ENCODE measurements at places on chromosomes 2 and 18.
A peak's percentile ranks its signal among the peaks of the same experiment; 100 is the strongest.

DNA sequence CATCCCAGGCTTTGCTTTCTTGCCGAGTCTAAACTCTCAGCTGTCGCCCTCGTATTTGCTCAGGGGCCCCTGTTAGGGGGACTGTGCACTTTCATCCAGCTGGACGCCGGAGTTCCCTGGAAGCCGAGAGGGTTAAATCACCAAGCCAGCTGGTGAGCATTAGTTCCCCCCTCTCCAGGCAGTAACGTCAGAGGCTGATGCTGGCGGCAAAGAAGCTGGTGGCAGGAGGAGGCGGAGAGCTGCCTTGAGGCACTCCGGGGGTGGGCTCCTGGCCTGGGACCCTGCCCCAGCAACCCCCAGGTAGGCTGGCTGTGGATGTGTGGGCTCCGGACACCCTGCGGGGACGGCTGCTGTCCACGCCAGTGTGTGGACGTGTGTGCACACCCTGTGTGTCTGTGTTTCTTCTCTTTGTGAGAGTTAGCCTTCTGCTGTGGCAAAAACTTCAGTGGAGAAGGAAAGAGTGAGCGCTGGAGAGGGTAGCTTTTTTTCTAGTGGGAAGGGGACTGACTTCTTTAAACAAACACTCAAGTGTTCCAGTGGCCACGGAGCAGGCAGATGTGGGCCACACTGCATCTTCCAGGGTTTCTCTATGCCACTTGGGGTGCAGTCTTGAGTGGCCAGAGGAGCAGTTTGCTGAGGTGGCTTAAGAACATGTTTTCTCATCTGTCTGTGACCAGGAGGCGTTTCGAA lies 84.7 kb downstream of the GLI2 start:
- DNase-seq = no peak

DNA sequence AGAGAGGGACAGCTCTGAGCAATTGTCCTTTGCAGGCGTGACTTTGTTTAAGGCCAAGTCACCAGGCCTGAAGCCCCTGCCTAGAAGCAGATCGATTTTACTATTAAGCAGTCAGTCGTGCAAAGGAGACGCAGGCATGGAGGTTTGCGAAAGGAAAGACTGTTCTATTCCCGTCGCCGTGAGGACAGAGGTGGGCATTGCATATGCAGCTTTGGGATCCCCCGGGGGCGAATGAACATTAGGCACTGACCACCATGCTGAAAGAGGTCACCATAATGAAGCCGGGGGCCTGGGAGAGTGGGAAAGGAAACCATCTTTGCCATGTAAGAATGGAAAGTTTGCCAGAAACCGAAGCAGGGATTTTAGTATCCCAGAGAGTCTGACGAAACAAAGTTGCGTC lies 231.6 kb downstream of the BCL11A start:
- DNase-seq = no peak

- DNase-seq = no peak
Measured at GRCh38 chr18:49212819-49213218, 247.6 kb downstream of the DYM start.

DNA sequence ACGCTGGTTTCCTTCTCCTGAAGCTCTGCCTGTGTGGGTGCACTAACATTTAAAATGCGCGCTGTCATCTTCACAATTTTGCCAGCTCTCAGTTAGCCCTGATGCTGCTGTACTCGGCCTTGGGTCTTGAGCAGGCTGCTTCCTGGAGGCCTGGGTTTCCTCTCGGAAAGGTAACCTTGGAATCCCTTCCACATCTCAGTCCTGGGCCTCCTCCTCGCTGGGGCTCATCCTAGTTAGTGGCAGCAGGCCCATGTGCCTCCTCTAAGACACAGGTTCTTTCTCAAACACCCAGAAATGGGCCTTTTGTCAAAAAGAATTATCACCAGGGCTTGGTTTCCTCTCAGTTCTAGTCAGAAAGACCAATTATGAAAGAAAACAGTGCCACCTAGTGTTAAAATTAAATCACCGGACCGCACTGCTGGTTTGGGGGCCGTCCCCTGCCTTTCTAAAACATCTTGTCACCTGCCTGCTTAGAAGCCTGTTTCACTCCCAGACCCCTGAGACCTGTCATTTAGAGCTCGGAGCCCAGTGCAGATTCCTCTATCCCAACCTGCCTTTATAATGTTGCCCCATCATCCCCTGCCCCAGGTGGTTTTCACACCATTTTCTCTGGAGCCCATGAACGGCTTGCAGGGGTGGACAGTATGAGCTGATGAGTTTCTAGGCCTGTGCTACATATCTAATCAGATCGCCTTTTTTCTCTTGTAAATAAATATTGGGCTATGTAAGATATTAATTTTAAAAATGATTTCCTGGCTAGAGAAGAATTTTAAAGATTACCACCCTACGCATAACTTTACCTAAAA lies 42.4 kb downstream of the HK2 start:
- peak; percentile 80 for DNase-seq

GRCh38 chr2:141610564-141611175 lies 520.1 kb downstream of the LRP1B start:
- no peak for DNase-seq

DNA sequence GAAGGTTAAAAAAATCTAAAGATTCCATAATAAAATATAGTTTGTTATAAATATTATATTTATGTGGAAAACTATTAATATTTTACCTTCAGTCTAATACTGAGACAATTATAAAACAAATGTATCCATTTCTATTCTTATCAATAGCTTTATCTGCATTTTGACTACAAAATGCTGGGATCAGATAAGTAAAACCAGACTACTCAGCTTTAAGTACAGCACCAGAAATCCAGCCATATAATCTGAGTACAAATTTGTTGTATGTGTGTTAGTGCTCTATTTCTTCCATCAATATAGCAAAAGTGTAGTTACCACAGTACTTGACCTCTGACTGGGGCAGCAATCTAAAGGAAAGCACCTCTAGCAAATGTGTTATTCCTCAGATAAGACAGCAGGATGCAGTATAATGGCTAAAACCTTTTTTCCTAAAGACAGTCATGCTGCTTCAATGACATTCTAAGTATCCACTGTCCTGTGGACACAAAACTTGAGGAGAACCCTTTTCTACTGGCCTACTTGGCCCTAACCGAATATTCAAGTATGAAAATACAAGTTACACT lies 68.1 kb downstream of the OLA1 start:
- DNase-seq = no peak

DNA sequence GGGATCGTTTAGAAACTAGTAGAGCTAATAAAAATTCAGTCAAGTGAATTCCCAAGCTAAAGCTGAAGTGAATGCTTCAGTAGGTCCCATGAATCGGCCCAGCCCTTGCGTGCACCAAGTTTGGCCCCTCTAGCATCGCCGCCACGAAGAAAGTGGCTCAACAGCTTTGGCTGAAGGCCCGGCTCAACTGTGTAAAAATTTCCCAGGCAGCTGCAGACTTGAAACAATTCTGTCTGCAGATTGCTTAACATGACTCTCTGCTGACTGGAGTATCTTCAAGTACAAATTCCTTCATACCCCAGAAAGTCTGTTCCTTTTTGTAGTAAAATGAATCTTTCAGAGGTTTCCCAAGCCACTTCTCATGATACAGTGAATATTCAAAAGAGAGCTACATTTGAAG lies 32.7 kb downstream of the ALMS1 start:
- no peak for DNase-seq

- DNase-seq = no peak
Measured at GRCh38 chr2:160247296-160248035, 47.4 kb upstream of the ITGB6 start.

- DNase-seq = no peak
Measured at GRCh38 chr2:174106736-174107135, 141.6 kb upstream of the SP3 start.

DNA sequence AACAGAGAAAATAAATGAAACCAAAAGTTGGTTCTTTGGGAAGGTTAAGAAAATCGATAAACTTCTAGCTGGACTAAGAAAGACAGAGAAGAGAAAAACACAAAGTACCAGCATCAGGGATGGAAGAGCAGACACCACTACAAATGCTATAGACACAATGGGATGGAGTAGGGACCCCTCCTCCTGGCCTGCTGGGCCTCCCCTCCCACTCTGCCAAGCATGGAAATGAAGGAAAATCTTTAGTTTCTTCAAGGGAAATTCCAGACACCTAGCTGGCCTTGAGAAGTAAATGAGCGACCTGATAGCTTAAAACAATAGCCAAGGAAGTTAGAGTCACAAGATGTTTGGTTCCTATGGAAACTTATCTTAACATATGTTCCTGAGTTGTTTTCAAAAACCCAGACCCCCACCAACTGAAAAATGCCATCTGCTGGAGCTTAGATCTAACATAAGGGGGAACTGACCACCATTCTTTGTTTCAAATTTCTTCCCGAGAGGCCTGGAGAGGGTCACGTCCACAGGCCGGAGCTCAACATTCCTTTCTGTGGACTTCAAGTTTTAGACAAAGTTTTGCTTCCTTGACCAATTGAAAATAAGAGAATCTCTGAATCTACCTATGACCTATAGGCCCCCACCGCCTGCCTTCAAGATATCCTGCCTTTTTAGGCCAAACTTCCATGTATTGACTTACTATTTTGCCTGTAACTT lies 101.9 kb downstream of the BIN1 start:
- no peak for DNase-seq

GRCh38 chr18:3526421-3527354 lies 76.7 kb downstream of the TGIF1 start:
- peak; percentile 17 for DNase-seq

DNA sequence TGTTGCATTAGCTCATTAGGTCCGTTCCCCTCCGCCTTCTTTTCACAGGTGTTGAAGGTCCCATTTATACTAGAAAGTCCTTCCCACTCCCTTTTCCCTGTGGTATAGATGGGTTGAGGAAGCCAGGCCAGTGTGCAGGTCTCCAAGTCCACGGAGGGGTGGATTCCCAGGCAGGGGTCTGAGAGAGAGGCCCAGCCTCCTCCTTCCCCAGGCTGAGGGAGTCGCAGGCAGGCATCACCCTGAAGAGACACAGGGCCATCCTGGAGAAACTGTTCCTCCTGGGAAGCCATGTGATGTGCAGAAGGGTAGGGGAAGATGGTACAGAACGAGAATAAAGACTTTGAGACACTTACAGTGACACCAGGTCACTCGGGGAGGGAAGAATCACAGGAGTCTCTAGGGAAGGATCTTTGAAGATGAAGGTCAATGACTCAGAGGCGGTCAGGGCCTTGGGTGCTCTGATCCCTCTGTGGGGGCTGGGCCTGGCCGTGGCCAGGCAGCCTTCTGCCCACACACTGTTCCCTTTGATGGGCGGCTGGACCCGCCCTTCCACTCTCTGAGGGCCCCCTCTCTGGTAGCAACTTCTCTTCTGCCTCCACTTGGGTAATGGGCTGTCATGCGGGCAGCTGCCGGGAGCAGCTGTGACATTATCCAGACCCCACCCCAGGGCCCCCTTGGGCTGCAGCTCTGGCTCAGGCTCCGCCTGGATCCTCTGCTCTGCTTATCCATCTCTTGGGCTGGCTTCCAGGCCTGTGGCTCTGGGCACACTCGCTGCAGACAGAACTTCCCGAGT lies 45.1 kb downstream of the RHOB start:
- no peak for DNase-seq

DNA sequence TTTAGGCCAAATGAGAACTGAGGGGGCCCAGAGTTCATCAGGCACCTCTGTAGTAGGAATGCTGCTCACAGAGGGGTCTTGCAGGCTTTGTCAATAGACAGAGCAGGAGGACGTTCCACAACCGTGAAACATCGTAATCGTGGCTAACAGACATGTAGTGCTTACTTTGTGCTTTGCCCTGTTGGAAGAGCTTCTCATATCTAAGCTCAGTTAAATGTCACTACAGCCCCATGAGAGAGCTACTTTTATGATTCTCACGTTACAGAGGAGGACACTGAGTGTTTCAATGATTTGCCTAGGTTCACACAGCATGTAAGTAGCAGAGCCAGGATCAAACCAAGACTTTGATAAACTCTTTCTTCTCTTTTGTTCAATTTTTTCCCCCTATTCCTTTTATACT lies 136.6 kb downstream of the MYCN start:
- DNase-seq = no peak

DNA sequence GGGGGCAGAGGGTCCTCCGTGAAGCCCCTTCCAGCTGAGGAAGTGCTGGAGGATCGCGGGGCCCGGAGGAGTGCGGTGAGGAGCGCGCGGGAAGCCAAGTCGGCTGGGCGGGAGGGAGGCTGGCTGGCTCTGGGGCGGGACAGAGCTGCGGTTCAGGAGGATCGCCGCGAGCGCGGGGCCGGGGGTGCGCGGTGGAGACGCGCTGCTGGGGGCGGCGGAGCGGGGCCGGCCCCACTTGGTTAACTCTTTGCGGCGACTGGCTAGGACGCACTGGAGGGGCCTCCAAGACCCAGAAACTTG lies 464 bp downstream of the CYBRD1 start:
- DNase-seq = peak; percentile 14

GRCh38 chr2:44866152-44866551 lies 75.3 kb upstream of the SIX3 start:
- DNase-seq = no peak

- DNase-seq = no peak
Measured at GRCh38 chr18:34771958-34772357, 61.9 kb downstream of the DTNA start.

DNA sequence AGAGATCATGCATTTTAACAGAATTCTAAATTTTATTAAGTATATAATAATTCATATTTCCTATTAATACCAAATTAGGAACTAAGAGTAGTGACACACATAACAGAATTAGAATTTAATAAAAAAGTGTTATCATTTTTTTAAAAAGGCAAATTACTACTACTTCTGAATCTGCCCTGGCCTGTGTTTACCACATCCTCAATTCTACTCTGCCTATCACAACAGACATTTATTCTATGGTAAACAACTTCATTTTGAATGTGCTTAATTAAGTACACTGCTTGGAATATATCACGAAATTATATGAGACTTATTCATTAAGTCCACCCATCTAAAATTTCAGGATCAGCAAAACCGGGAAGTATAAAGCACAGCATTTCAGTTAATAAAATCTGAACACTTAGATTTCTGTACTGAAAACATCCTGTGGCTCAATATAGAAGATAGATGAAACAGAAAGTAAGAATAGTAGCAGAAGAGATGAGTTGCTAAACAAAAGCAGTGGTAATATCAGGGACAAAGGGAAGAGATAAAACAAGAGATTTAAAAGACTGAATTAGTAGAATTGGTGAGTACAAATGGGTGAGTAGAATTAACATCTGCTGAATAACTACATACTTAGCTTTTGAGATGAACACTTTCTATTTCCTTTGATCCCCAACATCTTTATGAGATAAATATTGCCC lies 3.7 kb downstream of the SMC6 start:
- peak; percentile 48 for DNase-seq

DNA sequence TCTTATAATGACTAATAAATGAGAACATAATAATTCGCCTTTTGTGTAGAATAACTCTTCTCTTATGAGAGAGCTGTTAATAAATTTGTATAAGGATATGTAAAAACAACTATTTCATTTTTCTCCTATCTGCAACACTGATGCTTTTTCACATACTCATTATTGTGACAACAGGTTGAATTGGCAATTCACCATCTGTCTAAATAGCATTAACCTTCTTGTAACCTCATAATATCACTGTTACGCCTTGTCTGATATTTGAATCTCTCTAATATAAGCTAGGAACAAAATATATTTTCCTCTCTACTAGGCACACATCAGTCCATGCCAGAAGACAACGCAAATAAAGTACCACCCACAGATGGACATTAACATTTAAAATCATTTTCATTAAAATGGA lies 938.9 kb downstream of the CPS1 start:
- no peak for DNase-seq
